ENCODE measurements at places on chromosomes 7 and 10.

DNA sequence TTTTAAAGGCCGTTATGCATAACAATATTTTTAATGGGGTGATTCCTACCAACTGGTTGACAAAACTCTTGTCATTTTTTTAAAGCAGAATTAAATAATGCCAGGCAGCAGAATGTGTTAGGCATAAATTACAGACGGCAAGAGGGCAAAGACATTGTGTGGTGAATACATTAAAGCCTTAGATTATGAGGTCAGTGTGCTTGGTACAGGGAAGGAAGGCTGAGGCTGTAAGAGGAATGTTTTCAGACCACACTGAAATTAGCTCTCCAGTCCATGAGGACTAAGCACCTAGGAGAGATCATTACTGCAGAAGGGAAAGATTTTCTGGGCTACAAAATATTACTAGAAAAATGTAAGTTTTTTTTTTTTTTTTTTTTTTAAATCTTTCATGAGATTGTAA is 312.8 kb upstream of the PRKCQ start:
- no peak for DNase-seq

DNA sequence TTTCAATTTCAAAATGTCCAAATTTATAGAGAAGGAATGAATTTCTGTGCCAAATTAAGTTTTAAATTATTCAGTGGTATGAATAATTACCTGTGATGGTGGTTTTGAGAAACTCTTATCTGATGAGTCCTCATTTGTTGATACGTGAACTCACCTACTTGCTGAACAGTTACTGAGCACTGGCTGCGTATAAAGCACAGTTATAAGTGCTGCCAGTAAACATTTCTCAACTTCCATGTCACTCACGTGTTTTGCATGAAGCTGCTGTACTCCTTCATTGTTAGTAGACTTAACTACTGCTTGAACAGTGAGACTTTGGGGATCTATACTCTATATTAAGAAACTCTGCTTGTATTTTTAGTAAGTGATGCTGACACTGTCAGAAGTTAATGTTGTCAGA is 269.1 kb upstream of the FZD8 start:
- DNase-seq = no peak

- no peak for DNase-seq
These were observed 677 bp downstream of the SKAP2 start for GRCh38 chr7:26863518-26864308.

- no peak for DNase-seq
These were observed 427.7 kb downstream of the HTR7 start for GRCh38 chr10:90430186-90430585.

GRCh38 chr7:108875139-108875538 is 305.5 kb downstream of the DNAJB9 start:
- DNase-seq = peak; percentile 19

DNA sequence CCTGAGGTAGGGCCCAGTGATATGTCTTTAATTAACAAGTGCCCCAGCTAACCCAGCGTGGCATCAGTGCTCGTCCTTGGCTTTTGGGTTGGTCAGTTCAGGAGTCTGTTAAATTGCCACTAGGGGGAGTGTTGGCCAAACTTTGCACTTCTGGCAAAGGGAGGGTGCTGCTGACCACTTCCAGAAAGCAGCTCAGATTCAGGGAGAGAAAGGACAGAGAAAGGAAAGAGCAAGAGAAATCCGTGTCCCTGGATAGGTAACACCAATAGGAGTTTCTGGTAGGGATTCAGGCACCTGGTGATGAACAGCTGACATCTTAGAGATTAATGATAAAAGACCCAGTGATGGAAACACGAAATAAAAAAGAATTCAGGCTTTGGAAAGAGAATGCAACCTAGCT is 243.1 kb upstream of the AOAH start:
- DNase-seq = no peak
